Left ventricle myocardium superior (tissue), 1 donor: ENCODE measurements at places on chromosomes 13 and 19. TPM values are rescaled to one million over a fixed set of nuclear protein-coding genes. Genes with fewer than 3 reads are reported as not detected.
A peak's percentile ranks its signal among the peaks of the same experiment; 100 is the strongest.

The ZNF728 gene
- total RNA-seq, result 6.4 TPM

The GTF3A gene
- total RNA-seq, result 227 TPM

The STAP2 gene
- total RNA-seq, result 4.2 TPM

The BEST2 gene
- total RNA-seq, result not detected

The TSSK6 gene
- 0.67 TPM for total RNA-seq

The ACTL9 gene
- not detected for total RNA-seq

The CEACAM8 gene
- not detected for total RNA-seq

The KLK15 gene
- not detected for total RNA-seq

The OR7A5 gene
- total RNA-seq, result not detected

The CCDC8 gene
- 33.5 TPM for total RNA-seq

The MAN2B1 gene
- total RNA-seq, result 32.5 TPM

The LILRB2 gene
- total RNA-seq, result 2.7 TPM

The JSRP1 gene
- not detected for total RNA-seq

The SLC17A7 gene
- 1.4 TPM for total RNA-seq

The SMG9 gene
- 17.9 TPM for total RNA-seq

DNA sequence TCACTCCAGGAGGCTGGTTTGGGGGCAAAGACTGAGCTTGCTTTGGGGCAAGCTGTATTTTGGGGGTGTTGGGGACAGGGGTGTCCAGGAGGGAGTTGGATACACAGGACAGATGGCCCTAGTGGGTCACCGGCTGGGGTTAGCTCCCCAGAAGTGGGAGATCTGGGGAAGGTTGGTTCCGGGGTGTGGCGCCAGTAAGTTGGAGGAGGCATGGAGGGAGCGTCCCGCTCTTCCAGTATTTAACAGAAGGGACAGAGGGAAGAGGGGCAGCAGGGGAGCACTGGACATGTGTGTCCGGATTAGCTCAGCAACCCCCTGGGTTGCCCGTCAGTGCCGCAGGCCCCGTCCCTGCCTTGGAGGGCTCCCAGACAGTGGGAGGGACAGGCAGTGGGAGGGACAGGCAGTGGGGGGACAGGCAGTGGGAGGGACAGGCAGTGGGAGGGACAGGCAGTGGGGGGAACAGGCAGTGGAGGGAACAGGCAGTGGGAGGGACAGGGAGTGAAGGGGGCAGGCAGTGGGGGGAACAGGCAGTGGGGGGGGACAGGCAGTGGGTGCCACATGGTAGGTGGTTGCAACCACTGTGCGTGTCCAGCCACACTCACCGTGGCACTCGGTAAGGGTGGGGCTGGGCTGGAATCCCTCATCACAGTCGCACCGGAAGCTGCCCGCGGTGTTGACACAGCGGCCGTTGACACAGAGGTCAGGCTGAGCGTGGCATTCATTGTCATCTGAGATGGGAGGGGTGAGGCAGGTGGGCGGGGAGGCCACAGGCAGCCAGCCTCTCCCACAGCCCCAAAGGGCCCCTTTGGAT lies 33.2 kb downstream of the CCL25 start:
- DNase-seq, result no peak

- no peak for DNase-seq
These were observed 78.3 kb downstream of the TSHZ3 start for GRCh38 chr19:31270897-31271296.

DNA sequence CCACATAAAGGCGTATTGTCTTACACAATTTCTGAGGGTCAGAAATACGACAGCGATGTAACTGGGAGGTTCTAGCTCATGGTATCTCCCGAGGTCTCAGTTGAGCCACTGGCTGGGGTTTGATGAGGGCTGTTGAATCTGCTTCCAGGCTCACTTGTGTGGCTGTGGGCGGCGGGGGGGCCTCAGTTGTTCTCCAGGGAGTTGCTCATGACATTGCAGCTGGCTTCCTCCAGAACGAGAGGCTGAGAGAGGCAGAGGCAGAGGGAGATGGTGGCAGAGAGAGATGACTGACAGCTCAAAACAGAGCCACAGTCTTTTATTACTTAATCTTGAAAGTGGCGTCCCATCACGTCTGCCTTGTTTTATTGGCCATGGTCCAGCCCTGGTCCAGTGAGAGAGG lies 6.2 kb upstream of the NLRP5 start:
- DNase-seq, result no peak

DNA sequence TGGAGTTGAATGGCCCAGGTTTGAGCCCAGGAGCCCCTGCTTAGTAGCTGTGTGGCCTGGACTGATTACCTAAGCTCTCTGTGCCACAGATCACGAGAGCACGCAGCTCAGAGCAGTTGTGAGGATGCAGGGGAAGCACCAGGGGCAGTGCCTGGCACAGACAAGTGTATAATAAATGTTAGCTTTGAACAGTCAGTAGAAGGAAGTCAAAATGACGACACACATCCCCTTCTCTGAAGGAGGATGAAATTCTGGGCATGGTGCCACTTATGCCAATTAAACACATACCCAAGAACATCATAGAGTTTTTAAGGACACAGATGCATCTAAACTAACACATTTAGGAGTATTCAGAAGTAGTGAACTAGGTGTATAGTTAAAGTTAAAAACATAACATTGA lies 24.9 kb upstream of the SIGLEC11 start:
- no peak for DNase-seq

GRCh38 chr19:47832723-47833122 lies 11.0 kb downstream of the CRX start:
- DNase-seq, result no peak

DNA sequence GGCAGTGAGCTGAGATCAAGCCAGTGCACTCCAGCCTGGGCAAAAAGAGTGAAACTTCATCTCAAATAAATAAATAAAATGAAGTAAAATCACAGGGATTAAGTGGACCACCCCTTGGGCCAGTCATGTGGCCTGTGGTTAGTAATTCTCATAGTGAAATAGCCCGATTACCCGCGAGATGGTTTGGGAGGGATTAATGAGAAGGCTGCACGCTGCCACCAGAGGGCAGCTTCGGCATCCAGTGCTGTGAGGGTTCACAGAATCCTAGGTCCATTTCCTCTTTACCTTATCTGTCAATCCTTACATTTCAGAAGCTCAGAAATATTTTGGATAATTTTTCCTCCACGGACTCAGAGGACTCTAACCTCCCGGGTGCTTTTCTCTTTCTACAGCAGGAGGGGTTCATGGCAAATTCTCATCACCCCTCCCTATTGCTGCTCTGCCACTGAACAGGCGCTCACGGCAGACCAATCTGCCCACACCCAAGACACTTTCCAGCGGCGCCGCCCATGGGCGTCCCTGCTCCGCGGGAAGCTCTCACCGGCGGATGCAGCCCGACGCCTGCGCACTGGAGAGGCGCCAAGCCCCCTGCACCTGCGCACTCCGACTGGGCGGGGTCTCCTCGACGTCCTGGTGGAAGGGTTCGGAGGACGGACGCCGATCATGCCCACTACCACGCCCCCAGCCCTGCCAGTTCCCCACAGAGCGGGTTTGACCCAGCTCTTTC lies 11.0 kb downstream of the ZNF835 start:
- DNase-seq, result peak; percentile 54

DNA sequence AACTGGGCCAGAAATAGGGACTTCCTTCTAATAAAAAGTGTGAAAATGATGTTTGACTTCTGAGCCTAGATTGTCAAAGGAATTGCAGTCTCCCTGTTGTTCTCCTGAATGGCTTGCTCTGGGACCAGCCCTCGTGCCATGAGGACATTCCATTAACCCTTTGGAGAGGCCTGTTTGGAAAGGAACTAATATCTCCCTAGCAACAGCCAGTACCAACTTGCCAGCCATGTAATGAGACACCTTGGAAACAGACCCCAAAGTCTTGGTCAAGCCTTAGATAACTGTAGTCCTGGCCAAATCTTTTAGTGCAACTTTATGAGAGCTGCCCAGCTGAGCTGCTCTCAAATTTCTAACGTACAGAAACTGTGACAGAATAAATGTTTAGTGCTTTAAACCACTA lies 8.2 kb upstream of the SIAH3 start:
- DNase-seq, result no peak

DNA sequence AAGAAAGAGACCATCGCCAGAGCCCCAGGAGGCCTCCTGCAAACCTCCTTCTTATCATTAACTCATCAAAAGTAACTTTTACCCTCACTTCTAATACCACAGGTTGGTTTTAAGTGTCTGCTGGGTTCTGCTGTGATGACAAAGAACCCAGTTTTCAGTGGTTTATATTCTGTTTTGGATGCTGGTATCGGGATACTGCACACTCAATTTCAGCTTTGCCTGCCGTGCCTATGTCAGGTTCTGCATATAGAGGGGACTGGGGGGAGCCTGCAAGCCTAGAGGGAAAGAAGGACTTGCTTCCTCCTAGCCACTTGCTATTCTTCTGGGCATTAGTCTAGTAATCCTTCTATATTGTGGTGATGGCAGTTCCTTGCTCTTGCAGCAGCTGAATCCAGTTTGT lies 242.4 kb downstream of the KCNRG start:
- no peak for DNase-seq

GRCh38 chr13:100859861-100860260 lies 185.3 kb upstream of the TMTC4 start:
- no peak for DNase-seq

DNA sequence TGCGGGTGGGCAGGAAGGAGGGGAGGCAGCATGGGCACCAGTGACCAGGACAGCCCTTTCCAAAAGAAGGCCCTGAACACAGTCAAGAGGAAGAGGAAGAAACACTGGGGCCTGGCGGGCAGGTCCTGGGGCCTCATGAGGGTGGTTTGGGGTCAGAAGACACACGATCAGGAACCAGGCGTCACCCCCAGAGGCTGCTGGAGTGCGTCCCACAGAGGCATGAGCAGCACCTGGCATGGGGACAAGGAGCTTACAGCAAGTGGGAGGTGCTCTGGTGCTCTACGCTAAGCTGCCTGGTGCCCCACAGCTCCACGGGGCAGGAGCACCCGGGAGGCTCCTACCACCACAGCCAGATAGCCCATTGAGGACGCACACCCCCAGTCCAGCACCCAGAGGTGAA lies 20.0 kb downstream of the ELL start:
- peak; percentile 81 for DNase-seq

DNA sequence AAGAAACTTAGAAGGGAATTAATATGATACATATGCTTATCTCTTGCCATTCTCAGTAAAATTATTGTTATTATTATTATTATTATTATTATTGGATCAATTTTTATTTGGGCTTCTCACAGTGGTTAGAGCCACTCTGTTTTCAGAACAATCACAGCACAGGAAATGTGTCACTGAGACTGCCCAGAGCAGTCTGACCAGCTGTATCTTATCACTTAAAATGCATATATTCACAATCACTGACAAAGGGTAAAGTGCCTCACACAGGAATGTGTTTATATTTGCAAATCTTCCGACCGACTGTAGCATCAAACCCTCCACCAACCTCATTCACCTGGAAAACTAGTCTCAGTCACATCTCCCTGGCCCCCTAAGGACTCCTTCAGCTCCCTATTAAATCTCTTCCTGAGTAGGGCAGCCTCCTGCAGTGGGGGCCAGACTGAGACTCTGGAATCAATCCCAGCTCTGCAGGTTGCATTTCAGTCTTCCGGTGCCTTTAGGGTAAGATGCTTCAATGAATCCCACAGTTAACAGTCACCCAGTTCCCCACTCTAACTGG lies 738.3 kb upstream of the SLITRK5 start:
- DNase-seq, result no peak

- DNase-seq, result no peak
These were observed 1.8 kb downstream of the DPF1 start for GRCh38 chr19:38221919-38222830.

- DNase-seq, result peak; percentile 37
These were observed 5.6 kb downstream of the APC2 start for GRCh38 chr19:1455336-1456120.

DNA sequence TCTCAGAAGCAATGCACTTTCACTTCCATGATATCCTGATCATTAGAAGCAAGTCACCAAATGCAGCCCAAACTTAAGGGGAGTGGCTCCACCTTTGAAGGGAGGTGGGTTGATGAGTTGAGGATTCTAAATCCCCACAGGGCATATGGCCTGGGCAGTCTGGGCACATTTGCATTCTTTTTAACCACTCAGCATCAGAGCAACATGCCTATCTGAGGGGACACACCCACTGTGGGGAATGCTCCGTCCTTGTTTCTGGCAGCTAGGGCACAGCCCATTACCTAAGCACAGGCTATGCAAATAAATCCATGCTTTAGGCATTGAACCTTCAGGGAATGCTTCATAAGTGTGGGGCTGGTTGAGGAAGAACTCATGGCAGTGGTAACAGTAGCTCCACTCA lies 12.3 kb upstream of the SACS start:
- DNase-seq, result no peak

DNA sequence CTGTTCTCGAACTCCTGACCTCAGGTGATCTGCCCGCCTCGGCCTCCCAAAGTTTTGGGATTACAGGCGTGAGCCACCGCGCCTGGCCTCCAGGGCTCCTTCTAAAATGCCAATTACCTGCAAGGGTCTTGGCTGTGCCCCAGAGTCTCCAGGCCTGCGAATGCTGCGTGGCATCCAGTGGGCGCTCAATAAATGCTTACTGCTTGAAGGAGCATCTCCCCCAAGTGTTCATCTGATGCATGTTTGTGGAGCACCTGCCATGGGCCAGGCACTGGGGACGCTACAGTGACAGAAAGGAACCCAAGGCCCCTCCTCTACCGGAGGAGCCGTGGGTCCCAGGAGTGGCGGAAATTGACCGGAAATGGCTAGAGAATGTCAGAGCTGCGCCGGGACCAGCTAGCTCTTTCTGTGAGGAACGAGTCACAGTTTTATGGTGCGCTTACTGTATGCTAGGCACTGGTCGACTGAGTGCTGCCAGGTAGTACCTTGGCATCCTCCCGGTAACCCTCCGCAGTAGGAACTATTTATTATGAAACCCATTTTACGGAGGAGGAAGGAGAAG lies 14.2 kb downstream of the ANKRD24 start:
- no peak for DNase-seq

- no peak for DNase-seq
These were observed 123.2 kb upstream of the SPACA7 start for GRCh38 chr13:112252804-112253590.

DNA sequence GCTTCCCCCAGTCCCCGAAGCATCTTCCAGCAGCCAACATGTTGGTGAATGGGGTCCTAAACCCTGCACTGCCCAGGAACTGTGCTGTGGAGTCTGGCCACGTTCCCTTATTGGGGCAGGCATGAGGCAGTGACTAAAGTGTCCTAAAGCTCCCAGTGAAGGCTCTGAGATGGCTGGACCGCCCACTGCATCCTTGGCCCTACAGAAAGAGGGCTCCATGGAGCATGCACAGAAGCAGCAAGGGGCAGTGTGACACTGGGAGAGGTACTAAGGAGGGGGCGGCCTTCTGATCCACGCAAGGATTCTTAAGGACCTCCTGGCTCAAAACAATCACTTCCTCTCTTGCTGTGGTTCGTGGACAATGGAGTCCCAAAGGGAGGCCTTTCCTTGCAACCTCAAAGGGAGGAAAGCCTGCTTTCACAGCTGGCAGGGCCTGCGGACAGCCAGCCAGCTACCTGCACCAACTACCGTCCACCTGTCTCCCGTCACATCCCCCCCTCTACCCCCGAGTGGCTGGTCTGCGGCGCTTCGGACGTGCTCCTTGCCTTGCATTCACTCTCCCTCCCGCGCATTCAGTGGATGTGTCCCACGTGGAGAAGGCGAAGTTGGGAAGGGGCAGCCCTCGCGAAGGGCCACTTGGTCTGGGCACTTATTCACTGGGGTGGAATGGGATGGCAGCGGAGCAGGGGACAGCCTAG lies 63.9 kb upstream of the STARD13 start:
- peak; percentile 36 for DNase-seq
